ENCODE measurements at places on chromosomes 13 and 19.

DNA sequence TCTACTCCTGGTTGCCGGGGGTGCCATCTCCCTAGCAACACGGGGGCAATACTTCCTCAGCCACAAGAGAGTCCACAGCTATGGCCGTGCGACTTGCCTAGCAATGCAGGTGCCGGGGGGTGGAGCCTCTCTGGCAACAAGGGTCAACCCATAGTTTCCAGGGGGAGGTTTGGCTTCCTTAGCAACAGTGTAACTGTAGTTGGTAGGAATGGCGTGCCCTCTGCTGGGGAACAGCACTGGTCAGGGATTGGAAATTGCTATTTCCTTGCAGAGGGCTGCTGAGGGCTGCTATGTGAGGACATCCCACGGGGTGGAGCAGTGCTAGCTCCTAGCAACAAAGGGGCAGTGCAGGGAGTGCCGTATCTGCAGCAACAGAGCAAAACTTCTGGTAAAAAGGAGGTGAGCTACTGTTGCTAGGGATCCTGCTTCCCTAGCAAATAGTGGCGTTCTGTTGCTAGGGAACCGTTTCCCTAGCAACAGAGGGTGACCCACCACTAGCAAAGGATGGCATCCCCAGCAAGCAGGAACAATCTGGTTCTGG lies 7.0 kb upstream of the TMC4 start:
- DNase-seq, result no peak

- peak; percentile 64 for DNase-seq
Observed at GRCh38 chr19:45523642-45524256, 16.5 kb downstream of the VASP start.

- DNase-seq, result no peak
Observed at GRCh38 chr19:14115756-14116155, 1.8 kb downstream of the PRKACA start.

DNA sequence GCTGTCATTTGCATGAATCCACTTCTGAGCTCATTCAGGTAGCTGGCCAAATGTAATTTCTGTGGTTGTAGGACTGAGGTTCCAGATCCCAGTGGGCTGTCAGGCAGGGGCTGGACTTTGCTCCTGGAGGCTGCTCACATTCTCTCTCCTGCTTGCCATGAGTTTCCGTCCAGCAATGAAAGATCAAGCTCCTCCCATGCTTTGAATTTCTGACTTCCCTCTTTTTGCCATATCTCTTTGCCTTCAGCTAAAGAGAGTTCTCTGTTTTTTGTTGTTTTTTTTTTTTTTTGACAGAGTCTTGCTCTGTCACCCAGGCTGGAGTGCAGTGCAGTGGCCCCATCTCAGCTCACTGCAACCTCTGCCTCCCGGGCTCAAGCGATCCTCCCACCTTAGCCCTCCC lies 76.9 kb downstream of the ING1 start:
- no peak for DNase-seq

GRCh38 chr13:40668335-40668734 lies 1.9 kb upstream of the FOXO1 start:
- DNase-seq, result no peak

DNA sequence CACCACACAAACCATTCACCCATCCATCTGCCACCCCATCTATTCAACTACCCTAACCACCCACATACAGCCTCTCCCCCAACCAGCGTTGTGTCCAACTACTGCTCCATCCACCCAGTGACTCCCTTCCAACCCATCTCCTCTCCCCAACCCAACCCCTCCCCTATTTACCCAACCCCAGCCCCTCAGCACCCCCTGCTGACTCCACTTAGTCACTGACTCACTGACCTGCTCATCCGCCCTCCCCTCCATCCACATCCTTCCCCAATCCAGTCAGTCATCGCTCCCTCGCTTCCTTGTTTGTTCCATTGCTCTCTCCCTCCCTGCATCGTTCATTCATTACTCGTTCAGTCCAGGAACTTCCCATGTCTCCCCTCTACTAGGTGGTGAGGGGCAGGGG lies 39.2 kb downstream of the KCNC3 start:
- no peak for DNase-seq

- DNase-seq, result no peak
Observed at GRCh38 chr13:95553581-95554385, 1.3 kb downstream of the CLDN10 start.

- no peak for DNase-seq
Observed at GRCh38 chr13:110665491-110666254, 40.2 kb downstream of the CARS2 start.

GRCh38 chr13:60412909-60413616 lies 16.0 kb downstream of the TDRD3 start:
- DNase-seq, result no peak

All from stimulated activated CD4-positive, alpha-beta T cell treated with anti-CD3 and anti-CD28 coated beads, Interleukin-4, amount 100 ng/mL, for 48 hours (primary cell).